Bronchial epithelial cell (primary cell): ENCODE measurements at places on chromosomes 2 and 18.

DNA sequence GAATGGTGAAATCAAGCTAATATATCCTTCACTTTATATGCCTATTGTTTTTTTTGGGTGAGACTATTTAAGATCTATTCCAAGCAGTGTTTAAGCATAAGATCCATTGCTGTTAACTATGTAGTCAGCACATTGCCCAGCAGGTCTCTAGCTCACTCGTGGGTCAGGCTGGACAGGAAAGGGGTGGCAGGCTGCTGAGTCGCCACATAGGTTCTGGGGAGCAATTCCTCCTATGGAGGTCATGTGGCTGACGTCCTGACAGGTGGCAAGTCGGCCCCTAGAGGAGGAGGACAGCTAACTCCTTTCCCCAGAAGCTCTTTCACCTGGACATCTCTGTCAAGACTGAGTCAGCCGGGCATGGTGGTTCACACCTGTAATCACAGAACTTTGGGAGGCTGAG, 13.9 kb upstream of the RAB31 start:
- DNase-seq, result no peak

- DNase-seq, result no peak
Observed at GRCh38 chr18:5282770-5283169, 12.8 kb downstream of the ZBTB14 start.

GRCh38 chr2:187842978-187843847, 289.0 kb upstream of the TFPI start:
- peak; percentile 65 for DNase-seq

DNA sequence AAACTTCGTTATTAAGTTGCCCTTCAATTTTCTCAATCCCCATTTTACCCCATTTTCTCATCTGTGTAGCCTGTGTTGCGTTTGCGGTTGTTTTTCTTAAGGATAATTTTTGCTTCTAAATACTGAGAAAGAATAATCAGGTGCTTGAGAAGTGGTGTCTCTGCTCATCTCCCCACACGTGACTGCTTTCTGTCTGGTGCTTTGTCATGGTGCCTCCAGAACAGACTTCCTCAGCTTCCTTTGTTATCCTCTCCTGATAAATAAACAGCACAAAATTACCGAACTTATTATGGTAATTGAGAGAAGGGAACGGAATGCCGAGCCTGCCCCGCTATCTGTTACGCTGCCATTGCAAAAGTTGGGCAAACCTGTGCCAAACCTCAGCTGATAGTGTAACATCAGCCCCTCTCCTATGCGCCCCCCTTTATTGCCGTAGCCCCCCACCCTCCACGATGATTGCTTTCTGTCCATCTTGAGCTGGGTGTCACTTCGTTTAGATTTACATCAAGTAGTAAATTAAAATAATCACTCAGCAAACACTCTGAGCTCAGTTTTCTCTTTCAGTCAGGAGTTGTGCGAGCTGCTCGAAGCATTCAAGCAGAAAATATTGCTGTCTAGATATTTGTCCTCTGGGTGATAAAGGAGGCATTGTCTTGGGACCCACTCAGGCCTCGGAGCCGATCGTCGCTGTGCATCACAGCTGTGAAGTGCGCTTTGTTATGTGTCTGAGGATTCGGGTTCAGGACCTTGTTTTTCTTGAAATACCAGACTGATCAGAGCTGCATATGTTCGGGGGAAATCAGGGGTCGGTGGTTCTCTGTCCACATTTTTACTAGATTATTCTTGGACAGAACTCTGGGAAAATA, 1008.5 kb upstream of the FANCL start:
- DNase-seq, result no peak

- DNase-seq, result peak; percentile 79
Observed at GRCh38 chr2:28681158-28681571, 70.5 kb upstream of the PPP1CB start.

DNA sequence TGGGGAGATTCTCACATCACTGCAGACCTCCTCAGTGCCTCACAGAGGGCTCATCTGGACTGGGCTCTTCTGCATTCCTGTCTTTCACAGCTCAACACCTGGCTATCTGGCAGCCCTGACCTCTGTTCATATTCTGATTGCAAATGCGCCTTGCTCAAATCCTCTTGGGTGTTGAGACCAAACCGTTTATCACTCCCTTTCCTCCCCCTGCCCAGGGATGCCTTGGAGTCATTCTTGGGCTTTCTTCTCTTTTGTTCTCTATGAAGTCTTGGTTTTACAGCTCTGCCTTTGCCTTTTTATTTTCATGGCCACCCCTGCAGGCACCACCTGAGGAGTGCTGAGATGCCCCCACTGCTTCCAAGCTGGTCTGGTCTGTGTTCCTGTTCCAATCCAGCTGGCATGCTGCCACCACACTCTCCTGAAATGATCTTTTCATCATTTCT, 26.3 kb downstream of the TUBB6 start:
- DNase-seq, result no peak

DNA sequence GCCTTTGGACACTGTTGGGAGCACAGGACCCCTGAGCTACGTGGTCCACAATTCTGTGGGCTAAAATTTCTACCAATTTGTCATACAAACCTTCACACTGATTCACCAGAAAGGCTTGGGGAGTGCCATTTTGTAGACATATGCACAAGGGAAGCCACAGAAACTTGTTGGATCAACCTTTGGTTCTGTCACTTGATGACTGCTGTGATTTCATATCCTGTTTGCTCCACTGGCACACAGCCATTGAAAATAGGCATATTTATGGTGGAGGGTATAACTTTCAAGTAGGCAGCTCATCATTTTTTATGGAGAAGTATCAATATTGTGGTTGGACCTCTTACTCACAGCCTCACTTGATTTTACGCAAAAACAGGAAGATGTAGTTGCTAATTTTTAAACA, 10.5 kb downstream of the NAPG start:
- DNase-seq, result peak; percentile 74

DNA sequence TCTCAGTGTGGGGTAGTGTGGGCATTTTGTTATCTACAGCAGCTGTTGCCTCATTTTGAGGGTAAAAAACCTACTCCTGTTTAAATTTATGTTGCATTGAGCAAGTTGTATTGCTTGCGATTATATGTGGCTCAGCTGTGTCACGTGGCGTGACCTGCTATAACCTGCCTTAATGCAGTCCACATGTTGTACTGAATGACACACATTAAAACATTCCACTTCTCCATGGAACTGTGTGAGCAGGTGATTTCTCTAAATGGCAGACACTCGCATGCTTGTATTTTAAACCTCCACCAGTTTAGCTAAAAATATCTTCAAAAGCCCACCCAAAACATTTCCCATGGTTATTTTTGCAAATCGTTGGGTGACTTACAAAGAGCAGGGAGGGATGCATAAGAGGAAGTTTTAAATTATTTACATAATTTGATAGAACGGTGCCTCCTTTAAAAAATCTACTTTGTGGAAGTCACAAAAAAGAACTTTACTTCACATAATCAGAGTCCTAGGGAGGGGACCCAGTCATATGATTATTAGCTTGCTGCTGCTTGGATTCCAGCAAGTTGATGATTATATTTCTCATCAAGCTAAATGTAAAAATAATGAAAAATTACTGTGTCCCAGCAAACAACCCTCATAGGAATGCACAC, 163.3 kb upstream of the ZEB2 start:
- DNase-seq, result no peak

GRCh38 chr2:144516981-144517865, 2.7 kb downstream of the ZEB2 start:
- peak; percentile 69 for DNase-seq
